Stimulated activated CD4-positive, alpha-beta T cell treated with anti-CD3 and anti-CD28 coated beads, Interleukin-4, amount 100 ng/mL, for 1 hour (primary cell): ENCODE measurements at places on chromosomes 12 and 14.

DNA sequence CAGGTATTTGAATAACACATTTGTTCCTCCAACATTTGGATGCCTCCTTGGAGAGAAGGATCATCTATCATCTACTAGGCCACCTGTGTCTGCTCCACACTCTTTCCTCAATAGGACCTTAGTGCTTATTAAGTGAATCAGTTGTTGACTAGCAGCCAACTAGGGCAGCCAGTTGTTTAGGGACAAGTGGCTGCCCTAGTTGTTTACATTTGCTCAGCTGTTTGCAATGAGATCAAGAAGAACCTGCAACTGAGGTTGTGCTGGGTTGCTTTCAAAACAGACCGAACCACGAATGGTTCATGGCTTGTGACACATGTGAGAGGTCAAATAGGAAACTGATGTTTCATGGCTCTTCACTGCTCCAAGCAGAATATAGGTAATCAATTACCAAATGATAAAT is 53.8 kb downstream of the TMCC3 start:
- no peak for DNase-seq

DNA sequence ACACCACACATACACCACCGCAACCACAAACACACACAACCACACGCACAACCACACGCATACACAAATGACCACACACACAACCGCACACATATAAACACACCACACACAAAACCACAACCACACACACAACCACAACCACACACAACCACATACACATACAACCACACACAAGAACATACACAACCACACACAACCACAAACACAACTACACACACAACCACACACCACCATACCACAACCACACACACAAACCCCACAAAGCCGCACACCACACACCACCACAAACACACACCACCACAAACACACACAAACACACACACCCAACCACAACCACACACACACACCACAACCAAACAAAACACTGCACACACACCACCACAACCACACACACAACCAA is 107.5 kb upstream of the FZD10 start:
- DNase-seq: no peak

DNA sequence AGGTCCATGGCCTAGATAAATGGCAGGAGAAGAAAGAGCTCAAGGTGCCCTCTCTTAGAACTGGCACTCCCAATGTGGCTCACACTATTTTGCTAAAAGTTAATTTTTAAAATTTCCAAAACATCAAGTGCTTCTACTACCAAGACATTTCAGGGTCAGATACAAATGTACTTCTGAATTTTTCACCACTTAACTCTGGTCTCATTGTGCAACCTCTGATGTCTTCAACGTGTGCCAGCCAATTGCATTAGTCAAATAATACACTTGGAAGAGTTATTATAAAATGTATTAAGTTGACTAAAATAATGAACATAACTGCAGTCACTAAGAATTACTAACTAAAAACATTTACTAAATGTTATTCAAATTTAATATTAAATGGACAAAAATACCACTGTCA is 41.3 kb downstream of the SLC25A47 start:
- no peak for DNase-seq

DNA sequence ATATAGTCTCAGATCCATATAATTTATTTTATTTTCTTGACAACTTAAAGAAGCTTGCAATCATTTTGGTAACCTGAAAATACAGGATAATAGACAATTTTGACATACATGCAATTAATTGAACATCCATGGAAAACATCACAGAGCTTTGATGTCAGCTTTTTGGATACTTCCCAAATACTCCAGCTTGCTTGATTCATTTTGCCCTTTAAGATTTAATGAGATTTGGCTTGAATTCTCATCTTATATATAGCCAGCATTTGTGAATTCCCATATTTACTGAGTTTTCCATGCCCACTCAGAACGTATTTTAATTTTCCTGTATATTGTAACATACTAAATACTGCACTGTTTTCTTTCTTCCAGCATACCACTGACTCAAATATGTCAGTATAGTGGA is 803.0 kb upstream of the MGAT4C start:
- no peak for DNase-seq

GRCh38 chr14:78688503-78688902 is 518.3 kb downstream of the NRXN3 start:
- no peak for DNase-seq

DNA sequence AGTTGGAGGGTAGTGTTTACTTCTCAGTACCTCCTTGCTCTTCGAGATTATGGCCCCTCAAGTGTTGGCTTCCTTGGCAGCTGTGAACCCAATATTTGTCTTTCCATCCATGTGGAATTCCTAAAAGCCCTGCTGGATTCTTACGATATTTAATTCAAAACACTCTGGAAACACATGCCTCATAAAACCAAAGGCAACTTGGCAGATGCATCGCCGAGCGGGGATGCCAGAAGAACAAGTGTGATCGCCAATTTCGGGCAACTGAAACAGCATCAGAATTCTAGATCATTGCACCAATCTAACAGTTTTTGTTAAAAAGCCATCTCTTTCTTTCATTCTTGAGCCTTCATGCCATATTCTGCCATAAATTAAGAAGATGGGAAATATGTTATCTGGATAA is 934.4 kb downstream of the AACS start:
- DNase-seq: no peak

DNA sequence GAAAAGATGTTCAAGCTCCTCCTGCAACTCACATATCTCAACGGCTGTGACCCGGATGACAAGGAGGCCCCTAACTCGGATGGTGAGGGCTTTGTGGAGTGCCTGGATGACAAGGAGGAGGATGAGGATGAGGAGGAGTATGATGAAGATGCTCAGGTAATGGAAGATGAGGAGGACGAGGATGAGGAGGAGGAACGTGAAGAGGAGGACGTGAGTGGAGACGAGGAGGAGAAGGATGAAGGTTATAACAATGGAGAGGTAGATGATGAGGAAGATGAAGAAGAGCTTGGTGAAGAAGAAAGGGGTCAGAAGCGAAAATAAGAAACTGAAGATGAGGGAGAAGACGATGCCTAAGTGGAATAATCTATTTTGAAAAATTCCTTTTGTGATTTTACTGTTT is 702 bp downstream of the ANP32D start:
- DNase-seq: no peak

DNA sequence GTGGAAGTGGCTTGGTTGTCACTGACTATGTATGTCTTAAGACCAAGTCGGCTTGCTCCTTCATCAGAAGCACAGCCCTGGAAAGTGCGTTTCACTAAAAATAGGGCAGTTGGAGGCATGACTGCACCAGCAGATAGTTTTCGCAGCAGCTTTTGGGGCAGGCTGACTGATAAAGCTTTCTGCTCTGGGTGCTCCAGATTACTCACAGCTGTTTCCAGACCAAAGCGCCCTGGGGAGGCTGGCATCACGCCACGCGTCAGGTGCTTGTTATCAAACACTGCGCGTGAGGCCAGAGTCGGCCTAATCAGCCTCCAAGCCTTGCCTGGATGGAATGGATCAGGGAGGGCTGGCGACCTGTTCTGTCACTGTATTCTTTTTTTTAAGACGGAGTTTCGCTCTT is 13.3 kb upstream of the LRRC10 start:
- DNase-seq: no peak

GRCh38 chr12:89239534-89239933 is 112.8 kb downstream of the DUSP6 start:
- no peak for DNase-seq

DNA sequence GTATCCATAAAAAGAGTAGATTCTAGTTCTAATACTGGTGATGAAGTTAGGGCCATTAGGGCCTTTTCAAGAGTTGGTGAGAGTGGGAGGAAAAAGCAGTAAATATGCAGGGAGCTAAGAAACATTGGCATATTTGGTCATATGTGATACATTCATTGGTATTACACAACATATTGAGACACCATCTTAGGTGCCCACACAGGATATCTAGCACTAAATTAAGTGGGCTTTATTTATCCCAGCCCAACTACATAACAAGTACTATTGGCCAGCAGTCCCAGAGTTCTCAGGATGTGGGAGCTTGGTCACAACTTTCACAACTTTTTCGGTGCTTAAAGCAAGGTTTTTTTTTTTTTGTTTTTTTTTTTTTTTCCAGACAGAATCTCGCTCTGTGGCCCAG is 2.0 kb upstream of the ING4 start:
- DNase-seq: no peak
